ENCODE measurements at places on chromosomes 2 and 18.
A peak's percentile ranks its signal among the peaks of the same experiment; 100 is the strongest.

GRCh38 chr2:42103829-42104228 lies 56.0 kb downstream of the PKDCC start:
- no peak for DNase-seq

DNA sequence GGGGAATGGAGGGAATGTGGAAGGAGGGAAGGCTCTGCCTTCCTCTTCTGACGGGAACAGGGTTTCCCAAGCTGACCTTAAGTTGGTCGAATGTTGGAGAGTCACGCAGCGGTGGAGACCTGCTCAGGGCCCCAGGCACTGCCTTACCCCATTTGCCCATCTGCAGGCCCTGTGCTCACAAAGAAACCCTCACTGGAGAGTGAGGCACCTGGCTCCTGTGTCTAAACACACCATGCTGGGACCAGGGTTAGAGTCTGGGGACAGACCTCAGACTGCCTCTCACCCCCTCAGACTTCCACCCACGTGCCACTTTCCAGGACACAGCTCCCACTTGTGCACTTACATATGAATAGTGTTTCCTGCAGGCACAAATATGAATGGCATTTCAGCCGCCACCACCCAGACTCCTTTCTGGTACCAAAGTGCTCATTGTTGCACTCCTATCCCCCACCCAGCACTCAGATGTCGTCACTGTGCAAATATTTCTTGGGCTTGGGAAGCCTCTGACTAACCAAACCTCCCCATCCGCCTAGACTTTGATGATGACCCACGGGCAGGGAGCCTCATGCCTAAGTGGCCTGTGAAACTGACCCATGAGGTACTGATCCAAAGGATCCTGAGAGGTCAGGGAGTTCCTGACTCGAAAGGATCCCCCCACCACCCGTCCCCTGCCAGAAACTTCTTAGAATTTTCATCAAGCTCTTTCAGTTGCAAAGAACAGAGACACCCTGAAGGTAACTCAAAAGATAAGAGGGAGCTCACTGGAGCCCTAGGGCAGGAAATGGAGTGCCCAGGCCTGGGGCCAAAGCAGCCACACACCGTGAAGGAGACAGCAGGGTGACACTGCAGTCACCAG lies 78.3 kb downstream of the STPG4 start:
- DNase-seq = no peak

DNA sequence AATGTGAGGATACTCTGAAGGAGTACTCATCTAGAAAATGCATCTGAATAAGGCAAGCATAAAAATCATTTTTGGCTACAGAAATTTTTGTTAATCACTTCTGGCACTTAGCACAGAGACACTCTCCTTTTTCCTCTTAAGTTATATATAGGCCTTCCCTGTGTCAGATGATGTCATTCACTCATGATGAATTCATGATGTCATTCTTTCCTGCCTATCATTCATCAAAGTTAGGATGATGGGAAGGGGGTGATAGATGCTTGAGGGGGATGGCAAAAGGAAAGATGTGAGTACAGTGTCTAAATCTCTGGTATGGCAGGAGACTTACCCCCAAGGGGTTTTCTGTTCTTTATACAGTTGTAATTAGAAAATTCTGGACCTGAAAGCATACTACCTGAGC lies 42.0 kb downstream of the MAP3K20 start:
- no peak for DNase-seq

DNA sequence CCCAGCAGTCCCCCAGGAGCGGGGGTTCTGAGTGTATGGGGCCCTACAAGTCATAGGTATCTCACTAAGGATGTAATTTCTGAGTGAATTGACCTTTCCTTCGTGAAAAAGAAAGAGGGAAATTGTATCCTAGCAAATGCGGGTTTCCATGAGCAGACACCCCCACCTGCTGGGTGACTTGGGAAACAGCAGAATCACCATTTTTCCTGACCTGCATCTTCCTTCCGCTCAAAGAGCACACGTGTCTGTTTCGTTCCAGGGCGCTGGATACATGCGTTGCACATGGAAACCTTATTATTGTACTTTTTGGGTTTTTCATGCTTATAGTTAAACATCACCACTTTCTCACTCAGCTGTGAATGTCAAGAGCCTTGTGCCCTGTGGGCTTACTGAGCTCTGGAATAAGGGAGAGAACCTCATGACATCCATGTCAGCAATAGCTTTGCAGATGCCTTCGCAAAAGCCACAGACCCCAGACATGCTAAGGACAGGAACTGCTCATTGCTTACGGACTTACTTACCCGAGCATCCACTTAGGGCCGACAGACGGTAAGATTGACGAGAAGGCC lies 132.8 kb downstream of the TPO start:
- peak; percentile 42 for DNase-seq

DNA sequence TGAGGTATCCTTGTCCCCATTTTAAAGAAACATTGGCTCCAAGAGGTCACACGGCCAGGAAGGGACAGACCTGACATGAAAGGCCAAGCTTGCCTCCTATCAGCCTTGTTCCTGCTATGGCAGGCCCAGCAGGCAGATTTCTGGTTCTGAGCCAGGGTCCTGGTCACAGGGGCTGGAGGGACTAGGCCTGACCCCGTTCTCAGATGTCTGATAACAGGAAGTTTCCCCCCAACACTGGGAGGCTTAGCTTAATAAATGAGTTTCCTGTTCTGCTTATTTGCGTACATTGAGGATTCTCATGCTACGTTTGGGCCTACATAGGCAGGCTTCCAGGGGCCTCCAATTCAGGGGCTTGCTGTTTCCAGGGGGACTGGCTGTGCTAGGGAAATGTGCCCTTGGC lies 107.8 kb upstream of the LTBP1 start:
- DNase-seq = no peak

- DNase-seq = no peak
These were observed 88.0 kb downstream of the ZCCHC2 start for GRCh38 chr18:62610701-62611411.

GRCh38 chr2:99974682-99975375 lies 167.6 kb downstream of the AFF3 start:
- no peak for DNase-seq

GRCh38 chr18:45363196-45363595 lies 252.1 kb upstream of the SLC14A2 start:
- no peak for DNase-seq

DNA sequence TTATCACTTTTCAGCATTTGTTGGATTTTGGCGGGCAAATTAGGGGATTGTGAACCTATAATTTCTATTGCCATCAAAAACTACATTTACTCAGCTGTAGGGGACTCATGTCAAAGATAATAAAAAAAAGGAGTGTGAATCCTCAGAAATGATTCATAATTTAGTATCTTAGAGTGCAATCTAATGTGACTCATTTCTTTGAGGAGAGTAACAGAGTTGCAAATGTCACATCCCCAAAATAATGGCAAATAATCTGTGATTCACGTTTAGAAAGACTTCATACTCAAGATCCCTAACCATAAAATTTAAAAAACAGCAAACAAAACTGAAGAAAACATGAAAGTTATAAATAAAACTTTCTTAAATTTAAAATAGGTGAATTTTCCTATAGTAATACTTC lies 373.0 kb downstream of the CDH2 start:
- DNase-seq = no peak

DNA sequence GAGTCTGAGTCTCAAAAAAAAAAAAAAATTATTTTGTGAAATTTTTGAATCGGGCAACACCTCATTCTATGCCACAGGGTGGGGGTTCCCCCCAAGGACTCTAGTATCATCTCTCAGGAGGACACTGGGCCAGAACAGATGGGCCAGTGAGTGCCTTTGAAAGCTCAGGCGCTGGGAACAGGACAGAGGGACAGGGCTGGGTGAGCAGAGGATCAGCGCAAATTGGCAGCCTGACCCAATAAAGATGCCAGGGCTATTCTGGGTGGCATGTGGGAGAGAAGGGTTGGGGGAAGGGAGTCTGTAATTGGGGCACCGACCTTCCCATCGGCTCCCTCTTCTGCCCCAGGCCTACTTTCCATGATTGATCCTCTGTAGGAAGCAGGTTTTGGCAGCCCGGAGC lies 44.0 kb downstream of the KIF3C start:
- no peak for DNase-seq

DNA sequence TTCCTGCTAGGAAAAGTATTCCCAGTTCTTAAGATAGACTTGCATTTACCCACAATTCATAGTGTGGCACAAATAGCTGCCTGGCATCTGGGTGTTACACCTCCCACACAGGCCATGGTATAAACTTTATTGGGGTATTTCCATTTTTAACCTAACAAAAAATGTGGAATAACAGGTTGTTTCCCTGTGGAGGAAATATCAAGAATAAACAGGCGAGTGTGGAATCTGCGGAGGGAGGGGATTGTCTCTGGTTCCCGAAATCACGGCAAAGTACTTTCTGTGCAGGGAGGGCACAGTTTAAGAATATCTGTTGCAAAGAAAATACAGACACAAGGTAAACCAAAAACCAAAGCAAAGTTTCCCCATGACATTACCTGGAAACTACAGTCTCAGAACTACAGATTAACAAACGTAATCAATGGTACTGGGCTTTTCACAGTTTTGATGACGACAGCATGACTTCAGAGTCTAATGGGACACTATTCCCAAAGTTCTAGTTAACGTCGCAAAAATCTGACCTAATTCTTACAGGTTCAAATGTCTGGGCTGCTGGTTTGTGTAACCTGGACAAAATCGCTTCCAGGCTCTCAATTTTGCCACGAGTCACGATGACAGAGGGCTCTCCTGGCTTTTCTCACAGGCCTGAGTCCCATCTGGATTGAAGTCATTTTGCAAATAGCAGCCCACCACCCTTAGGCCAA lies 1.4 kb downstream of the STARD7 start:
- DNase-seq = no peak

All from NCI-H748 treated with DMSO at 0.1 percent for 48 hours (cell line).